ENCODE measurements at places on chromosomes 2 and 18.

- DNase-seq, result no peak
Observed at GRCh38 chr18:67496469-67496868, 20.1 kb downstream of the DSEL start.

DNA sequence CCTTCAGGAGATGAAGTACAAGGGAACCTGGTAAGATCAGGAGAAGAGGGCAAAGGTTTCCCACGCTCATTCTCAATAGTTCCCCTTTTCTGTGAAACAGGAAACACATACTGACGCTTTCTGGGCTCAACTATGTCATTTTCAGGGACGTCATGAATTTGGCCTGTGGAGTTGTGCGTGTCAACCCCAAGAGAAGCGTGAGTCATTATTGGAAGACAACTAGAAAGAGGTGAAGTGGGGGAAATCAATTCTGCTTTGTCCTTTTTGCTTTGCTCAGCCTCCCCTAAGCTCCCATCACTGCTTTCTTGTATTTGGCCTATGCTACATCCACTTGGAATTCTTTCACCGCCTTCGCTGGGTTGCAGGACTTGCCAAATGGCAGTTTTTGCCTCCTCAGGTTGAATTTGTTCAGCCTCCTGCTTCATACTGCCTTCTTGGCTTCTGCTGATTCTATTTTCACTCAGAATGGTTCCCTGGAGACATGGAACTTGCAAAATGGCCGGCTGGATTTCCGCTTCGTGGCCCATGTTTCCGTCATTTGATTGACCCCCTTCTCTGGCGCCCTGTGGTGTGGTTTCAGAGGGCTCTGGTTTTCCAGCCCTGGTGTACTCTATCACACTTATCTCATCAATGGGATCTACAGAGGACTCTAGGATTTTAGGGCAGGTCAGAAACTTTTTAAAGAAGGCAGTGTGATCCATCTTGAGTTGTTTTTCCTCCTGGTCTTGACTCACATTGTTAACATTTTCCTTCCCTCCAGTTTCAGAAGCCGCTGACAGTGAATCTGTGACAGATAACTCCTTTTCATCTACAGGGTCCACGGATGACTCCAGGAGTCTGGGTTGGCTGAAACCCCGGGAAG, 93.3 kb downstream of the ALPK2 start:
- DNase-seq, result no peak

DNA sequence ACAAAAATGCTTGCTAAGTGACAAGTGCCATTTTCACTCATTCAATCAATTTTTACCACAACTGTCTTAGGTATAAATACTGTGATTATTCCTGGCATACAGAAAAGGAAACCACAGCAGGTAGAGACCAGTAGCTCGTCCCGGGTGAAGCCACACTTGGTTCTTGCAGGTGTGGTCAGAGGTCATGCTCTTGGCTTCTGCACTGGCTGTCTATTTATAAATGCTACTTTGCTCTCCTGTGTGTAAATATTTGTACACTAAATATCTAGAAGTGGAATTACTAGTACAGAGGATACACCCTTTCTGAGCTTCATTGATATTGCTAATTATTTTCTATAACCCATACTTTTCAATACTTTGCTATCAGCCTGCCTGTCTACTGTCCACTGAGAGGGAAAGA, 284.6 kb downstream of the MYT1L start:
- DNase-seq, result no peak

DNA sequence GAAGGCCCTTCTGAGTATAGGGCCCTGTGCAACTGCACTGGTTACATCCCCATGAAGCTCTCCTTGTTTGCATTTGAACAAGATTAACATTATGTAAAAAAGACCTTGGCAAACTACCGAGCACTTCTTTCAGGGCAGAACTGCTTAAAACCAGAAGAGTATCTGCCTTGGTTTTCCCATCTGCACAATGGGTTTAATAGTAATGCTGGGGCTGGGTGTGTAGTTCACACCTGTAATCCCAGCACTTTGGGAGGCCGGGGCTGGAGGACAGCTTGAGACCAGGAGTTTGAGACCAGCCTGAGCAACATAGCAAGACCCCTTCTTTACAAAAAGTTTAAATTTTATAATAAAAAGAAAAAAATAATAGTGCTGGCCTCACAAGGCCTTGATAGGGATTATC, 8.5 kb downstream of the PLA2R1 start:
- no peak for DNase-seq

GRCh38 chr2:176598351-176598750, 329.1 kb downstream of the MTX2 start:
- no peak for DNase-seq

DNA sequence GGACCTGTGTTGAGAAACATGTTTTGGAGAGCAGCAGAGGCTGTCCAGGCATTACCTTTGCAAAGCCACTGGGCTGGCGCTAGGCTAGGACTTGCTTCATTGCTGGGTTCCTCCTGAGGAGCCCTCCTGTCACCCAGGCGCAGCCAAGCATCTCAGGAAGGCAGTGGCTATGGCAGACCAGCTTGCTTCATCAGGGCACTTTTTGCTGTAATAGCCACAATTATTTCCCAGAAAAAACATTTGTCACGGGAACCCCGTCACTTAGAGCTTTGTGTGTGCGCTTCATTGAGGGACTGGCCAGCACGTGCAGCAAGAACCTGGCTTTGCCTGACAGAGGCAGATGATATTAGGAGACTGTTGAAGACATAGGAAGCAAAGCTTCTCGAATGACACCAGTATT, 36.4 kb downstream of the SLC20A1 start:
- DNase-seq, result no peak

GRCh38 chr2:160221391-160222276, 21.6 kb upstream of the ITGB6 start:
- DNase-seq, result no peak

DNA sequence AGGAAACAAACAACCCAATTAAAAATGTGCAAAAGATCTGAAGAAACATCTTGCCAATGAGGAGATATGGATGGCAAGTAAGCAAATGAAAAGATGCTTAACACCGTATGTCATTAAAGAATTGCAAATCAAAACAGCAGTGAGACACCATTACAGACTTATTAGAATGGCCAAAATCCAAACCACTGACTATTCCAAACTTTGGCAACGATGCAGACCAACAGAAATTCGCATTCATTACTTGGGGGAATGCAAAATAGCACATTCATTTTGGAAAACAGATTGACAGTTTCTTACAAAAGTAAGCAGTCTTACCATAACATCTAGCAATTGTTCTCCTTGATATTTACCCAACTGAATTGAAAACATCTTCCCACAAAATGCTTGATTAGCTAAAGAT, 1118.7 kb downstream of the SUCLG1 start:
- no peak for DNase-seq

GRCh38 chr18:79882522-79883241, 68.8 kb downstream of the SLC66A2 start:
- no peak for DNase-seq

DNA sequence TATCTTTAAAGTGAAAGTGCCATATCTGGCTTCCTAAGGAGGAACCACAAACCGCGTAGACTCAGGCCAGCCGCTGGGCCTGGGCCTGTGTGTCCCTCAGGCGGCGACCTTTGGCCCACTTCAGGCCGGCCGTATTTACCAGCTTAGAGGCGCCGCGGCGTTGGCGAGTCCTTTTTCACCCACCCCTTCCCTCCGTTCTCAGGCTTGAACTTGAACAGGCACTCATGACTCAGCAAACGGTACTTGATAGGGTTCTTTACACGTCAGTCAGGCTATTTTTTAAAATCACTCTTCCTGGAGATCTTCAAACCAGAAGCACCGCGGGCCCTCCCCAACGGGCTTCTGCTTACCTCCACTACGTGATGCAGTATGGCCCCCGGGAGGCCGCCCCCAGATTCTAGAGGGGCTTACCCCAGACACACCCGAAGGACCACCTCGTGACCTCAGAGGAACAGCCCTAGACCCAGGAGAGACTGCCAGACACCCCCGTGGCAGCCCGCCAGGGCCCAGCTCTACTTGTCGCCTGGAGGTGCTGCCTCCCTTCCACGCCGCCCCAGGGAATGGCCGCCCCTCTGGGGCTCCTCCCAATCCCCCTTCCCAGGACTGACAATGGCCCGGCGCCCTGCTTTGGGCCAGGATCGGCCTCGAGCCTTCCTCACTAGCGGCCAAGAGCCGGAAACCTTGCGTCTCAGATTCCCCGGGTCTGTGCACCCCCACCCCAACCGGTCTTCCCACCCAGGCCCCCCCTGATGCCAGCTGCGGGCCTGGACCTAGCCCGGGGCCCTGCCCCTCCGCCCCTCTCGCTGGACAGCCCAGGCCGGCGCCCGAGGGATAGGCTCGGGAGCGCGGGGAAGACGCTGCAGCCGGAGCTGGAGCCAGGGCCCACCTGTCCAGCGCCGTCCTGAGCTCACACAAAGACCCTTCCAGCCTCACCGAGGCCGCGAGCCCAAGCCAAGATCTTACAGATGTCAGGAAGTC, 33.8 kb upstream of the IMPA2 start:
- DNase-seq, result peak; percentile 95

- DNase-seq, result no peak
Observed at GRCh38 chr2:78029392-78029995, 507.3 kb upstream of the LRRTM4 start.

DNA sequence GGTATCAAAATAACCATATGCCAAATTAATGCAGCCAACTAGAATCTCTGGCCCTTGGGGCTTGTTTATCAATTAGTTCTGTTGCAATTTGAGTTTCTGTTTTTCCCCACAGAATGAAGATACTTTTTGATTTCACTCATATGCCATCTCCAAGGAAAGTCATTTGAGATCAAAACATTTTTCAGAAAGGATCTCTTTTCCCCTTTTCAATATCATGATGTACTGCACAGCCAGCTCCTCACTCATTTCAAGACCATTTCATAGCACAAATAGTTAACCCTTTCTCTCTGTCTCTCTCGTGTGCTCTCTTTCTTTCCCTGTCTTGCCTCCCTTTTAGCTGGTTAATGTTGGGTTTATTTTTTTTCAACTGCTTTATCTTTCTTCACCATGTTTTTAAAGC, 387.3 kb downstream of the STK39 start:
- no peak for DNase-seq

DNA sequence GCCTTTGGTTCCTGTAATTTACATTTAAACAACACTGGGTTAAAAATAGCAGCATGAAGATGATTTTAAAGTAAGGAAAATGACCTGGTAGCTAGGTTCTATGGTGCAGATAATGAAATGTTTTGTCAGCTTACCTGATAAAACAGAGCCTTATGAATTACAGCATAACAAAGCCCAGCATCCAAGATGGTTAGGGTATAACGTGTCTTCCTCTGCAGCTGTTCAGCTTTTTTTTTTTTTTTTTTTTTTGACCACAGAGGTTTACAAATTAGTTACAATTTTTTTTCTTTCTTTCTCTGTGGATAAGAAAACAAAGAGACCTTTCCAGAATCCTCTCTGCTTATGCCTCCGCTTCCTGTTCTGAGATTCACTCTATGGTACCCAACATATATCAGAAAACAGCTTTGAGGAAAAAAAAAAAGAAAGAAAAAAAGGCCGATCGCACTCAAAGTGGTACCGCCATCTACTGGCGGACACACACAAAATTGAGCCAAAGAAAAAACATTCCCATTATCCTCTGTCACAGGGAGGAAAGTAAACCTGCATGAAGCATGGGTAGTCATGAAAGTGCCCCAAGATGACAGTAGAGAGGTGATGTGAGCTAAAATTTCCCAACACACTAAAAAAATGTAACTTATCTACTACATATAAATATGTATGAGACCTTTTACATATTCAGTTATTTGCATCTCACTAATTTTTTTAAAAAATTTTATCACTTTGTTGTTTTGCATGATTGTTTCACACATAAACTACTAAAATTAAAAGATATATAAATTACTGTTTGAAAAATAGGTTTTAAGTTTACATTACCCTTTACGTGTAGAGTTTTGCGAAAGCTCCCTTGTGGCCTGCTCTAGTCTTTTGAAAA, at the start of gene SCN3A:
Gene SCN3A (minus strand): TSS at position 362 of the 871 bp plus-strand sequence. CDS start 27,656 bp downstream, outside the sequence.
- no peak for DNase-seq

GRCh38 chr2:29382486-29382885, 267.3 kb downstream of the CLIP4 start:
- DNase-seq, result no peak

GRCh38 chr2:210681491-210681890, 125.1 kb downstream of the CPS1 start:
- DNase-seq, result no peak

DNA sequence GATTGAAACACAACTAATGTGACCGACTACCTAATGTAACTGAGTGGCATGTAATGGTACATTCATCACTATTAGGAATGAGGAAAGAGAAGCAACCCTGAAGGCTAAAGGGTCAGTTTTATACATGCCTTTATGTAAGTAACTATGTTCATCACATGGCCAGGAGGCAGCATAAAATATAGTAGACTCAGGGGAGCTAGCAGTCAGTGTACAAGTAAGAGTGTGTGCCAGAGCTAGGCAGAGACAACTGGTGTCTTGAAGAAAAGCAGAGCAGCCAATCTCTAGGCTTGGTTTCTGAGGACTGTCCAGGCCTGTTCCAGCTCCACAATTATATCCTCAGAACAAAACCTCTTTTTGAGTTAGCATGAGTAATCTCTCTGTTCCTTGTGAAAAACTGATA, 18.1 kb downstream of the SMAD2 start:
- DNase-seq, result no peak

GRCh38 chr2:219060821-219061791, at the start of gene IHH:
TSS of gene IHH (minus strand) at chr2:219060921. CDS start at chr2:219060467, 454 bp downstream.
- DNase-seq, result no peak

- DNase-seq, result no peak
Observed at GRCh38 chr18:61554946-61555361, 221.7 kb downstream of the CDH20 start.

DNA sequence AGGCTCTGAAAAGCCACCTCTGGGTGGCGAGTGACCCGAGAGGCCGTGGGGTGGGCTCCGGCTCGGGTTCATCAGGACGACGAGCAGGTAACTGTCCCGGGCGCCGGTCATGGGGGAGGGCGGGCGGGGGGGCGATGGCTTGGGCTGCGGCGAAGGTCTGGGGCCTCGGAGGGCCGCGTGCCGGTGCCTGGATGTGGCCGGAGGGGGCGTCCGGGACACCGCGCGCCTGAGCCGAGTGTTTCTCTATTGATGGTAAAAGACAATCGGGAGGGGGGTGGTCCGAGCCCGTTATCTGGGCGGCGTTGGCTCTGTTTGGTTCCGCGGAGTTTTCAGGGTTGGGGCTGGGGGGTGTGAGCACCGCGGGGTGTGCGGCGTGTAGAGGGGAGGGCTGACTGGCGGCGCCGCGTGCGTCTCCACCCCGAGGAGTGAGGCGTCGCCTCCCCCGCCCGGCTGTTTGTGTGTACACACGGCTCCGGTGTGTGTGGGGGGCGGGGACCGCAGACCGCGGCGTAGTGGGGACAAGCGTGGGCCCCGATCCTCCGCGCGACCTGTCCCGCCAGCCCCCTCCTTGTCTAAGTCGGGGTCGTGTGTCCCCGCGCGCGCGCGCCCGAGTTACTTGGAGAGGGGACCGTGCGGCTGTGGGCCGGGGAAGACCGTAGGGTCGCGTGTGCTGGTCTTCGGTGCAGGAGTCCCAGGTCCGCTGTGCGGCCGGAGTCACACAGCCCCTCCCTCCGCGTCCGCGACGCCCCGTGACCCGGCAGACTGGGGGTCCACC, 1.6 kb downstream of the CTIF start:
- DNase-seq, result peak; percentile 80

- DNase-seq, result no peak
Observed at GRCh38 chr18:31565345-31565744, 26.3 kb upstream of the TTR start.

DNA sequence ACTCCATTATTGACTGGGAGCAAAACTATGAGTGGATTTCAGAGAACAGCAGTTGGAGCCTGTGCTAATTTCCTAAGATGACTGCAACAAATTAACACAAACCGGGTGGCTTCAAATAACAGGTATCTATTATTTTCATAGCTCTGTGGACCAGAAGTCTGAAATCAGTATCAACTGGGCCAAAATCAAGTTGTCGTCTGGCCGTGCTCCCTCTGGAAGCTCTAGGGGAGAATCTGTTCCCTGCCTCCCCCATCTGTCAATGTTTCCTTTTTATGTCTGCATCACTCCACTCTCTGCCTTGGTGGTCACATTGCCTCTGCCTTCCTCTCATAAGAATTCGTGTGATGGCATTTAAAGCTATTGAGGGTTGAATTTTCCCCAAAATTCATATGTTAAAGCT, 269.8 kb downstream of the TMX3 start:
- DNase-seq, result no peak

All from tibial artery (tissue), 4 donors.